Sigmoid colon (tissue), 7 donors: ENCODE measurements at places on chromosomes 3 and 15.
A peak's percentile ranks its signal among the peaks of the same experiment; 100 is the strongest.

- peak; percentile 72 for DNase-seq
Measured at GRCh38 chr15:48493084-48493762, 152.3 kb downstream of the FBN1 start.

- no peak for DNase-seq
Measured at GRCh38 chr15:77393471-77393840, 26.4 kb downstream of the PEAK1 start.

DNA sequence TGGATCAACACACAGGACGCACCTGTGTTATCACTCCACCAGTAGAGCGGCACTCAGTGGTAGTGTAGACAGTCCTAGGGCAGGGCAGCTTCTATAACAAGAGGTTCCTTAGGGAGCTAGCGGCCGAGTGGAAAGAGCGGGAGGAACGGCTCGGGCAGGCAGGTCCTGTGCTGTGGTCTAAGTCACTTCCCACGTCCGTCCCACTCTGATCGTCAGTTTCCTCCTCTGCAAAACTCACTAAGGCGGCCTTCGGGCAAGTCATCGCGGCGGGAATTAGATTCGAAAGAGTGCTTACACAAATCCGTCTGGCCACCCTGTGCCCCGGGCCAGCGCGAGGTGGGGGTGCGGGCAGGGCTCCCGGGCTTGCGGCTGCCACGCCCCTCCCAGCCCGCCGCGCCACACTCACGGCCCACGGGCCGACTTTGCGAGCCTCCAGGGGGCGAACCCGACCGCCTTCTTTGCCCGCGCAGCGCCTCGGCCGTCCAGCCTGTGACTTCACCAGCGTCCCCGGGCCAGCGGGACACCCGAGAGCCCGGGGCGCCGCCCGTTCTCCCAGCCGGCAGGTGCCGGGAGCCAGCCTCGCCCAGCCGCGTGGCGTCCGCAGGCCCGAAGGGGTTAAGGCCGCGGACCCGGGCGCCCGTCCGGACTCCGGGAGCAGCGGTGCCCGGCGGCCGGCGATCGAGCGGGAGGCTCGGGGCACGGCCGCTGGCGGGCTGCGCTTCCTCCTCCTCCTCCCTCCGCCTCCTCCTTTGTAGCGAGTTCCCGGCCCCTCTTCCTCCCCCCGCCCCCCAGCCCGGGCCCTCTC, 416 bp upstream of the CORO2B start:
- peak; percentile 89 for DNase-seq

- DNase-seq = no peak
Measured at GRCh38 chr3:81965696-81966095, 204.3 kb upstream of the GBE1 start.

GRCh38 chr15:65963911-65964482, 94.7 kb downstream of the RAB11A start:
- no peak for DNase-seq

DNA sequence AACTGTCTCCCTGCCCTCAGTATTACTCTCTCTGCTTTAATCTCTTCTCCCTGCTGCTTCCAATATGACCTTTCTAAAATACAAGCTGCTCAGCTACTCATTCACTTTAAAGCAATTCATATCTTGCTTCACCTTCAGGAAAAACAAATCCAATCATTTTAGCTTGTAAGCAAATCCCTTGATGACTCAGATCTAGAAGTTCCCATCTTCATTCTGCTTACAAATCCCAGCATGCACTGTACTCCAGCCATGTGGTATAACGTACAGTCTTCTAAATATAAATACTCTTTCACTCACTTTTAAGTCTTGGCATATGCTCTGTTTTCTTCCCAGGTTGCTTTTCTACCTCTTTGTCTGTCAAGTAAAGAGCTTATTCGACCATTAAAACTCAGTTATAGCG, 1009.1 kb upstream of the SEMA6D start:
- DNase-seq = no peak

- no peak for DNase-seq
Measured at GRCh38 chr15:71777216-71777943, 33.0 kb upstream of the NR2E3 start.

GRCh38 chr3:129506231-129506742, 22.2 kb upstream of the RHO start:
- DNase-seq = no peak

DNA sequence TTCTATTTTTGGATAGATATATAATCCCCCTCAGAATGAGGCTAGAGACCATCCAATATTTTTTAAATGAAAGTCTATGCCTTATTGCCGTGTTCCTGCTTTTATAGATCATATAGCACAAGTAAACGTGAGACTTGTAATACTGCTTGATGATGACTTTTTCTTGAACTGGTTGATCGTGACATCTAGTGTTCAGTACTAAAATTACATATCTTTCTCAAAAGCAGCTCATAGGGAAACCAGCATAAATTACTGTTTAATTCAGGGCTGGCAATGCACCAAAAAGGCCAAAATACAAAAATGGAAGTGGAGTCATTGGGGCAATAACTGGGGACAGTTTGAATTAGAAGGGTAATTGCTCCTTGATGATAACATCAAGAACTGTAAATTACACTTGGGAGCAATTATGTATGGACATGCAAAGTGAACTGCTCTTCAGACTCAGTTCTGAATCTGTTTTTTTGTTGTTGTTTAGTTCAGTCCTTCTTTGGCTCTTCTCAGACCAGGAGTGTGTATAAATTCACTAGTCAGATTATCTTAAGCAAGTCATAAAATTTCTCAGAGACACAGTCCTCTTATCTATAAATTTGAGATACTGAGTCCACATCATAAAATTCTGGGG, 325.3 kb downstream of the THSD4 start:
- no peak for DNase-seq

GRCh38 chr3:113086560-113087461, 96.0 kb downstream of the GTPBP8 start:
- no peak for DNase-seq

- DNase-seq = no peak
Measured at GRCh38 chr15:29615791-29616190, 206.5 kb downstream of the TJP1 start.

GRCh38 chr15:95106801-95107200, 875.4 kb downstream of the MCTP2 start:
- no peak for DNase-seq

DNA sequence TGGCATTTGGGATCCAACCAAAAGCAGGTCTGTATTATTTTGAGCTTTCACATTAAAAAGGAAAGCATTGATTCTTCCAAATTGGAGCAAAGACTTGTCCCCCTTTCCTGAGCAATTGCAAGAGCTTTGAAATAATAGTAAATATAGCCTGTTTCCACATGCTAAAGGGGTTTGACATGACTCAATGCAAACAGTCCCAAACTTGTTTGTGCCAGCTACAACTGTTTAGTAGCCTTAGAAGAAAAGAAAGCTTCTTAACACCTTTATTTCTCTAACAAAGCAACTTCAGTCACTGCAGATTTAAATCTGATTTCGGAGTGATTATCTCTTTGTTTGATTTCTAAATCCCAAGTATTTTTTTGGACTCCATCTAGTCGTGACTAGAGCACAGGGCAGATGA, 180.2 kb downstream of the SEMA6D start:
- DNase-seq = no peak

GRCh38 chr3:32018757-32019564, 37.4 kb downstream of the ZNF860 start:
- no peak for DNase-seq

DNA sequence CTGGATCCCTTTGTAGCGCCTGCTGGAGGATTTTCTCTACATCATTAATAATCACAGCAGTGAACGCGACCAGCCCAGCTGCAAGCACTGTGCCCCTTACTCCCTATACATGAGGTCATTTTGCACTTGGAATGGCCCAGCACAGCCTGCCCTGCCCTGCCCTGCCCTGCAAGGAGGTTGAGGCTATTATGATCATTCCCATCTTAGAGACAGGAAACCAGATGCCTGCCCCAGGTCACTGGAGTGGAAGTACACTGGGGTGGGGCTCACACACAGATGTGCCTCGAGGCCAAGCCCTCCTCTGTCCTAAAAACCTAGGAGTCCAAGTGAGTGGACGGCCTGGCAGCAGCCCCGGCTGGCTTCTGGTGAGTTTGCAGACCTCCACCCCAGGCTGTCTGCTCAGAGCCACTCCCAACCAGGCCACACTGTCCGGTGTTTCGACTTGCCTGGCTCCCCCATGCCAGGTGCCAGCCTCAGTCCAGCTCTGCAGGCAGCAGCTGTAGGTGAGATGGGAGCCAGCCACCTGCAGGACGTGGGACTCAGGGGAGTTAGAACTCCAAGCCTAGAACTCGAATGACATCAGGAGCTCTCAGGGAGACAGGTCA, 30.4 kb upstream of the SEC61A1 start:
- DNase-seq = no peak

DNA sequence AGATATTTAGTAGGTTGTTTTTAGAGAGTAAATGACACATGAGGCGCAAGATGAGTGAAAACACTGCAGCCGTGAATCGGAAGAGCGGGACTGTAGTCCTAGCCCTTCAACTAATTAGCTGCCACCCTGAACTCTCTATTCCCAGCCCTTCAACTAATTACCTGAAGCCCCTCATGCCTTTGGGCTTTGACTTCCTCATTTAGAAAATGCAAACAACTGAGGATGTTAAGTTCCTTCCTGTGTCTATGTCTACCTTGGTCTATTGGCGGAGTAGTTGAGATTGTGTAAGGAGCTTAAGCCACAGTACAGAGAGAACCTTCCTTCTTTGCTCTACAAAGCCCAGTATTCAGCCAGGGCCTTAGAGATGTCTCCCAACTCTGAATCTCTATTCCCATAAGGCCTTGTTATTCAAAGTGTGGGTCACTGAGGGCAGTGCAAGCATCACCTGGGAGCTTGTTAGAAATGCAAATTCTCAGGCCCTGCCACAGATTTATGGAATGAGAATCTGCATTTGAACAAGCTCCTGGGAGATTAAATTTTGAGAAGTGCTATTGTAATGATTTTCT, 71.8 kb upstream of the SCN5A start:
- DNase-seq = no peak

DNA sequence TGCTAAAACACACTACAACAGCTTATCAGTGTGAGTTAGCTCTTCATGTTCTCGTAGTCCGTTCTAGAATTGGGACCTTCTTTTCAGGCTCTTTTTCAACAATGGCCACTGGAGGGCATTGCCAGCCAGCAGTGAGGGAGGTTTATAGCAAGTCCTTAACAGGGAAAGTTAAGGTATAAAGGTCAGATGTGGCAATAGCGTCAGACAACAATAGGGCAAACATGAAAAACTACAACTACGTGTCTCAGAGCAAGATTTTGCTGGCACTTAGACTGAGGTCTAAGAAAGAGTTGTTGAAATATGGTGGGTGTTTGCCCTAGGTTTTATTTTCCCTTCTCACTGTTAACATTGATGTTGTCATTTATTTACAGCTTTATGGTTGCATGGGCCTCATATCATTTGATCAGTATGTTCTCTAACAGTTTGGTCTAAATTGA, 161.4 kb downstream of the GMNC start:
- no peak for DNase-seq

DNA sequence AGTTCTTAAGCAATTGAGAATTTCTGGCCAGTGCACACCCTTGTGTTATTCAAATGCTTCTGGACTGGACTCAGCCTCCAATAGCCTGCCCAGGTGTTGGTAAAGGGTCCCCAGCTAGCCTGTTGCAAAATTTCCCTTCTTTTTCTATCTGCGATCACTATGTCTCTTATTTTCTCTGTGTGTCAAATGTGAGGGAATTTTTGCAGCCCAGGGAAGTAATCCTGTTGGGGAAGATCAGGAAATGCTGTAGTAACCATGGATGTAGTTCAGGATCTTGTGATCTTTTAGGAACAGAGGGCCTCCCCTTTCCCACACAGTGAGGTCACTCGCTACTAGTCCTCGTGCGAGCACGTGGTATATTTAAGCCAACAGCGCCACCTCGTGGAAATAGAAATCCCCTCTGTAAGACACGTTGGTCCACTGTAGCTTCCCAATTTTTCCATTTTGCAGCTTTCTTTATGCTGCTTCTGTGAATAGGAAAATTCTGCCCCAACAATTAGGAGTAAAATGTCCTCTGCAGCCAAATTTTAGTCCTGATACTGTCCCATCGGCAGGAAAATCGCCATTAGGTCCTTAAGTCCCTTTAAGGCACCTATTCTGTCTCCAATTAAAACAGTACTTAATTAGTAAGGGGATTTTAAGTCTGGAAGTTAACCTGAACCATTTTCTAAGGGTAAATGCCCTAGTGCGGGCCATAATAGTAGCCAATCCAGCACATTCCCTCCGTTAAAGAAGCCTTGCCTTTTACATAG, 4.0 kb upstream of the SMCO1 start:
- DNase-seq = peak; percentile 82

- no peak for DNase-seq
Measured at GRCh38 chr3:167587651-167588050, 66.1 kb downstream of the WDR49 start.

GRCh38 chr3:17573396-17573795, 169.0 kb downstream of the TBC1D5 start:
- DNase-seq = no peak
